ENCODE measurements at places on chromosomes 3 and 15.

DNA sequence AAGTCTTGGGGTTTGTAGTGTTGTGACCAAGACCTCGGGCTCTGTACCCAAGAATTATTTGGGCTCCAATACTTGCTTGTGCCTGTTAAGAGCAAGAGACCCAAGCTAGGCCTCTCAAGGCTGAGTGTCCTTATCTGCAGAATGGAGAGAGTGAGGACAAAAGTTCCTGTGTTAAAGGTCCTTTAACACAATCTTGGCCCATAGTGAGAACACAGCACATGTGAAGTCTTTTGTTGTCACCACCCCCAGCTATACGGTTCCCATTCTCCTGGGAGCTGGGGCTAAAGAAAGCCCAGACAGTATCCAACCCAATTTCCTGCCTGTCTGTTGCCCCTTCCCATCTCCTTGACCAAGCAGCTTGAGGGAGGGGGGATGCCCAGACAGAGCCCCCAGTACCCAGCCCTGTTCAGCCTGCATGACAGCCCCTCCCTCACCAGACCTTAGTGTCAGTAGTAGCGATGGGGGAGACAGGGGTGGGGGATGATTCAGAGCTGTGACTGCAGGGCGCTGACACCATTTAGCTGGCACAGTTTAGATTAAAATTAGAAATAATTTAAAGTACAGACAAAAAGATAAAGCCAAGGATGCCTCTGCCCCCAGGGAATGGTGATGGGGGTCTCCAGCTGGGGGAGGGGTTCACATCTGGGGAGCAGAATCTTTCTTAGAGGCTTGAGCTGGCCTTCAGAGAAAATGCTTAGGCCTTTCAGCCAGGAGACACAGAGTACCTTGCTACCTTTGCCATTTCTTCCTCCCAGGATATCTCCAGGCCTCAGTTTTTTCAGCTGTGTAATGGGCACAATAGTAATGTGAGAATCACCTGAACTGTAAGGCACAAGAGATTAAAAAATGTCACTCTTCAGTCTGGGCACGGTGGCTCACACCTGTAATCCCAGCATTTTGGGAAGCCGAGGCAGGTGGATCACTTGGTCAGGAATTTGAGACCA, 2.7 kb downstream of the PRKCD start:
- DNase-seq = no peak

DNA sequence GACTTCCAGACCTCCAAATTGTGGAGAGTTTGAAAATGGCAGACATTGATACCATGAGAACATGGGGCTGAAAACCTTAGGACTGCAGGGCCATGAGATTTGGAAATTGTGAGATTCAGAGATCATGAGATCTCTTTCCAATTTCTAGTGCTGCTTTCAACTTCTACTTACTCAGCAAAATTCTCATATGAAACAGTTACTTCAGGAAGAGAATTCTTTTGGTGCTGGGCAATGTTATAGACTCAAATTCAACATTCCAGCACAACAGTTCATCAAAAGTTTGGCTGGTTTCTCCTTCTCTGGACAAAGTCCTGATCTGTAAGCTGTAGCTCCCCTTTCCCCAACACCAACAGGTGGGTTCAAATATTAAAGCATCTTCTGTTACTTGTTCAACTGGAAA, 506.9 kb upstream of the NECTIN3 start:
- no peak for DNase-seq

DNA sequence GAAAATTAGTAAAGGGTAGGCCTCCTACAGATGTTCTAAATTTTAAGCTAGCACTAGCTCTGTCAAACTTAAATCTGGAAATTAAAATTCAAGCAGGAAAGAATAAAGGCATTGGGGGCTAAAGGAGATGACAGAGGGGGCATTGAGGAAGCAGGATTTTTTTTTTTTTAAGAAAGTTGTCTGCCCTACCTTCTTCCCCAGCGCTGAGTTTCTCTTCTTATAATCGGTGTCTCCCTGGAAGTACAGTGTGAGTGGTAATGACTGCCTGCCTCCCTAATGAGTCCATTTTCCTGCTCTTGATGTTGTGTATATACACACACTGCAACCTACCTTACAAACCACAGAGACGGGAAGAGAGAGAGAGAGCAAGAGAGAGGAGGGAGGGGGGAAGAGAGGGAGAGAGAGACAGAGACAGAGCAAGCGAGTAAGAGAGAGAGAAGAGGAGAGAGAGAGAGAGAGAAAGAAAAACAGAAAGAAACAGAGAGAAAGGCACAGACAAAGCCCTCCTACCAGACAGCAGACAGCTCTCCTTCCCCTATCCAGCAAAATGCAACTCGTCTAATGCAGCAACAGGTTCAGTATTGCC, 47.0 kb downstream of the ZBTB20 start:
- no peak for DNase-seq

DNA sequence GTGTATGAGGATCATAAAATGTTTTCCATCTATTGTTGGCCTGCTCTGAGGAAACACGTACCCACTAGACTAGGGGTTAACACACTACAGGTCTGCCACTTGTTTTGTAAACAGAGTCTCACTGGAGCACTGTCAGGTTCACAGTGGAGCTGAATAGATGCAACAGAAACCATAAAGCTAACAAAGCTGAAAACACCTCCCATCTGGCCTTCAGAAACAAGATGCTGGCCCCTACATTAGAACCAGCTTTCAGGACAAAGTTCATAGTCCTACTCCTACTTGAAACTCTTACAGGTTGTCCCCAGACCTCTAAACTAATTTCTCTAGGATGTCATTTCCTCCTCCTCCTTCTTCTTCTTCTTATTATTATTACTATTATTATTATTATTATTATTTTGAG, 42.3 kb downstream of the SNX4 start:
- DNase-seq = no peak

- DNase-seq = no peak
Observed at GRCh38 chr3:133103706-133104105, 65.5 kb downstream of the TMEM108 start.

- DNase-seq = no peak
Observed at GRCh38 chr3:188041193-188041592, 112.8 kb upstream of the LPP start.

DNA sequence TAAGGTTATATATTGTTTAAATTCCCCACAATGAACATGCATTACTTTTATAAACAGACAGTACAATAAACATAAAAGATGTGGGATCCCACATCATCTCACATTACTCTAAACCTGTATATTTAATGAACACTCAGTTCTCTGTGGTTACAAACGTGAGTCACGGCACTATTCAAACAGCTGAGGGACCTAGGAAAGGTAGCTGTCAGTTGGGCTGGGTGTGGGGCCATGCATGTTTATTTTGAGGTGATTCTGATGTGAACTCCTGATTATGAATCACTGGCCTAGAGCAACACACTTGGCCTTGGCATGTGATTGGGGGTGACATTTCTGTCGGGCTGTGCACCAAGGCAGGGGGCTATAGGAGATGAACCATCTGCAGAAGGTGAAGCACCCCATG, 147.6 kb upstream of the HACD2 start:
- no peak for DNase-seq

- peak; percentile 90 for DNase-seq
Observed at GRCh38 chr3:46895204-46895660, 17.7 kb downstream of the PTH1R start.

DNA sequence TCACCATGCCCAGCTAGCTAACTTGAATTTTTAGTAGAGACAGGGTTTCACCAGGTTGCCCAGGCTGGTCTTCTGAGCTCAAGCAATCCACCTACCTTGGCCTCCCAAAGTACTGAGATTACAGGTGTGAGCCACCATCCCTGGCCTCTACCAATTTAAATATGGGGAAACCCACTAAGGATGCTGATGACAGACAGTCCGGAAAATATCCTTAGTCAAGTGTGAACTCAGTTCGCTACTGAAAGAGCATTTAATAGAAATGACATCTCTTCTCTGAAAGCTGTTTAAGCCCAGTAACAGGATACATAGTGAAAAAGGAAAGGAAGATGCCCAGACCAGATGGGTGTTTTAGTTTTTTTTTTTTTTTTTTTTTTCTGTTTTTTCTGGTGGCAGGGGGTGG, 7.7 kb upstream of the GRAMD2A start:
- DNase-seq = no peak

DNA sequence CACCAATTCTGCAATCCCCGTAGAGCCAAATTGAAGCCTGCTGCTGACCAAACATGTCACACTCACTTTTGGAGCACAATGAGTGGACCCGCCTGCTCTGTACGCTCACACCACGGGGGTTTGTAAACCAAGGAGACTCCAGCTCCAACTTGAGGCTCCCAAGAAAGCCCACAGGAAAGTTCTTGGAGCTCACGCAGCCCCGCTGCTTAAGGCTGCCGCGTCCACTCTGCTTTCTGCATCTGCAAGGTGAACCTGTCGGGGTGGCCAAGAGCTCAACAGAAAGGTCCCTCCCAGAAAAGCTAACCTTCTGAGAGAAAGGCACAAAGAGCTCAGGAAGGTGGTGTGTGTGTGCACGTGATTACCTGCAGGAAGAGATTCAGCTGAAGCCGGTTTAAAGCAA, 94.9 kb downstream of the PCSK6 start:
- no peak for DNase-seq

GRCh38 chr15:73296609-73297353, 72.0 kb downstream of the HCN4 start:
- no peak for DNase-seq

- DNase-seq = no peak
Observed at GRCh38 chr3:160739079-160739478, 17.0 kb upstream of the PPM1L start.

- no peak for DNase-seq
Observed at GRCh38 chr15:51060030-51060673, 34.6 kb downstream of the TNFAIP8L3 start.

GRCh38 chr3:50345586-50346234, at the start of gene ZMYND10:
Gene ZMYND10 (minus strand): TSS chr3:50345732. CDS start chr3:50345579, 153 bp downstream.
- DNase-seq = peak; percentile 93

- DNase-seq = no peak
Observed at GRCh38 chr3:73707772-73708171, 83.0 kb upstream of the PDZRN3 start.

- no peak for DNase-seq
Observed at GRCh38 chr3:53114412-53115074, 15.7 kb downstream of the RFT1 start.

DNA sequence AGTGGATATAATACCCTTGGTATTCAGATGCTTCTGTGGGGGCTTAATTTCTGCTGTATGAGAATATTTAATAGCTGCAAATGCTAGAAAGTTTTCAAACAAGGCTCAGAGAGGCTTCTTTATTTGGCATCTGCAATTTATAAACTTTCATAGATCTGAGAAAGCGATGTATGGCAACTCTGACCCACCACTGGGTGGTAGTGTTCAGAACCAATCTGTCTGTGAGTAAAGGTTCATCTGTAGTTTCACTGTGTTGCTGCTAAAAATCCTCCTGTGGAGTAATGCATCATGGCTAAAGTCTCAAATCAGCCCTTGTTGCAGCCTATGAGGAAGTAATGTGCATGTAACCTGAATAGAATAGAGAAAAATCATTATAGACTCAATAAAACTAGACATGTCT, 47.4 kb downstream of the CLSTN2 start:
- DNase-seq = no peak

DNA sequence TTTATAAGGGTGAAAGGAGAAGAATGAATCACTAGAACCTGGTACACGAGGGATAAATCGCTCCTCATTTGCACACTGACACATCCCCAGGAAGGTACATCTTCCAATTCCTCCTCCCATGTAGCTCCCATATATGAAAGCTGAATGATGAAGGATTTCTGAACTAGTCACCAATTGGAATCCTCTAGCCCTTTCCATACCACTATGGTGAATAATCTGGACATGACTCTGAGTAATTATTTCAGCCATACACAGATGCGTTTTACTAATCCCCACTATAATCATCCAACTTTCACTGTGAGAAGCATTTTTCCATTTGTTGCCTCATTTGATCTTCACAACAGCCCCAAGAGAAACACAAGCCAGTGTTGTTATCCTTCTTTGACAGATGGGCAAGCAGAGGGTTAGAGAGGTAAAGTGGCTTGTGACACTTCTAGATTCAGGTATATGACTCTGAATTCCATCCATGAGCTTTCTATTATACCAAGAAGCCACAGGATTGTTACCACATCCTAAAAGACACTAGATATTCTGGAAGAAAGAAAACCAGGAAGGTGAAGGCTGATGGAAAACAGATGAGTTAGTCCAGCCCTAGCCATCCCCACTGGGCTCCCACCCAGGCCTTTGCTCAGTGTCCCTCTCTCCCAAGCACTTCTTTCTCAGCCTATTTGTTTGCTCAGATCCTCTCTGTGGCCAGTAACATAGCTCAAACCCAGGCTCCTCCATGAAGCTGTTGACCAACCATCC, 22.2 kb upstream of the BCL6 start:
- DNase-seq = no peak

DNA sequence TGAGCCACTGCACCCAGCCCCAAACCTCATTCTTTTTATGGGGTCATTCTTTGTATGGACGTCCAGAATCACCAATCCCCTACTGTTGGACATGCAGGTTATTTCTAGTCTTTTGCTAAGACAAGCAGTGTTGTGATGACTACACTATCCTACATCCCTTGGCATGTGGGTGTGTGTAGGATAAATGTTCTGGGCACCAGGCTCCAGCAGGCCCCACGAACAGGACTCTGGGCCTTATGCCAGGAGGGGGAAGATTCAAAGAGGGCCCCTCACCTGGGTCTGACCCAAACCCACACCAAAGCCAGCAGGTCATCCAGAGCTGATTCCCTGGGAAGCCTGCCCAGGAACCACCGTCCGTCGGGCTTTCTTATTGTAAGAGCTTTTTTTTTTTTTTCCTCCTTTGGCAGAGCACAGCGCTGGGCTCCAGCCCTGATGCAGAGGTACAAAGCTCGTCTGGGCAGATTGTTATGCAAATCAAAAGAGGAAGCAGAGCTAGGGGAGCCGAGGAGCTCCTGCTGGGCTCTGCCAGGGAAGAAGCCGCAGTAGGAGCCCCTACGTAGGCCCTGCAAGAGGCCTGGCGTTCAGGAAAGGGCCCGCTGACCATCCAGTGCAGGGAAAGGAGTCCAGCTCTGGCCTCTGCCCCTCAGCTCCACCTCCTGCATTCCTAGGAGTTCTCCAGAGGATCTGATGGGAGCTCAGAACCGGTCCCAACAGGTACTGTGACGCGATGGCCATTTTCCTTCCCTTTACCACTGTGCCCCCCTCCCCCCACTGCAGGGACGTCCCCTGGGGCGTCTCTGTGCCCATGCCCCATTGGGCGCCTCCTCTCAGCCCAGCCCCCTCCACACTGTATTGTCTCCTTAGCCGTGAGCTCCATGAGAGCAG, 29.0 kb upstream of the FURIN start:
- peak; percentile 87 for DNase-seq

DNA sequence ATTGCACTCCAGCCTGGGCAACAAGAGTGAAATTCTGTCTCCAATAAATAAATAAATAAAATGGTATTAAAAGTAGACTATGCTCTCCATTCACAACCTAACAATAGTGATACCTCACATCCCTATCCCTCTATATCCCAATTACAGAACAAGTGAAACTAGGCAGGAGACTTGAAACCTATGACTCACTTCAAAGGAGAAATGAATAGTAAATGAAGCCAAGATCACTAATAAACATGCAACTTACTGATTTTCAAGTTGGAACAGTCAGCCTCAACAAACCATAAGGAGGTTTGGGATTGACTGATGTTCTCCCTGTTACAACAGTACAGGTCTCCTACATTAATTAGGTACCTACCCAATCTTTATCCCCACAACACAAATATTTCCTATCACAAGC, 103.4 kb downstream of the GSK3B start:
- no peak for DNase-seq
